Stimulated activated naive CD4-positive, alpha-beta T cell (primary cell): ENCODE measurements at places on chromosomes 13 and 19.

- no peak for DNase-seq
Observed at GRCh38 chr13:70016116-70016515, 91.5 kb upstream of the ATXN8OS start.

- no peak for DNase-seq
Observed at GRCh38 chr13:60312851-60313505, 84.0 kb upstream of the TDRD3 start.

DNA sequence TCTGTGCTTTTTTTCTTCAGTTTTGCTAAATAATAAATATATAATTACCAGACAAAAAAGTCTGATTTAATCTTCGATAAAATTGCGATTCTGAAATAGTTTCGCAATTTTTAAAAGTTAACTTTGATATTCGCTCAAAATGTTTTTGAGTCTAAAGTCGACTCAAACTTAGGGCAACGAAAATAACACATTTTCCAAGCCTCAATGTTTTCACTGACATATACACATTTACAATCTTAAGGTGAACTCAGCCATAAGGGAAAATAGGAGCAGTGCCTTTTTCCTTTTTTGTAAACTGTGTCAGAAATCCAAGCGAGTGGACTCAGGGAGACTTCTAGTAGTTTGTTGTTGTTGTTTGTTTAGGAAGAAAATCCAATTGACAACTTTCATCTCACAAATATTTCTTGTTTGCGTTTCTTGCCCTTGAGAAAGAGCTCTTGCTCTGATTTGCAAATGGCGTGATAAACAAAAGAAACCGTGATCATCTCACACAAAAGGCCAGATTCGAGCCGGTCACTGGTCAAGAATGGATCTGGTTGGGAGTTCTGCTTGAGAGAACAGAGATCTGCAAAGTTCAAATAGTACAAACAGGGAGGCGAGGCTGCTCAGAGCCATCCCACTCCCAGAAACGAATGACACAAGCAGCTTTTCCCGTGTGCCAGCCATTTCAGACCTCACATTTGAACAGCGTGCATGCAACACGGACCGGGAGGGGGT, 2.1 kb downstream of the SOX21 start:
- DNase-seq: no peak

DNA sequence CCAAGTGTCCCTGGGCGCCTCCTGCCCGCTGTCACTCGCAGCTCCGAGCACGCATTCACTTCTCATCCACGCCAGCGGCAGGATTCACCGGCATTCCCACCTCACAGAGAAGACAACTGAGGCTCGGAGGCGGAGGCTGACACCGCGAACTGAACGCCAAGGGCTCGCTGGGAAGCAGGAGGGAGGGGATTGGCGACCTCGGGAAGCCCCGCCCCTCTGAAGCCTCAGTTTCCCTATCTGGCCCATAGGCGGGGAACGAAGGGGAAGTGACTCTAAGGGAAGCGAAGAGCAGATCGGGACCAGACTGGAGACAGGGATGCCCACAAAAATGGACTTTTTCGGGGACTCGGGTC, 256 bp downstream of the MICOS13 start:
- DNase-seq: no peak

DNA sequence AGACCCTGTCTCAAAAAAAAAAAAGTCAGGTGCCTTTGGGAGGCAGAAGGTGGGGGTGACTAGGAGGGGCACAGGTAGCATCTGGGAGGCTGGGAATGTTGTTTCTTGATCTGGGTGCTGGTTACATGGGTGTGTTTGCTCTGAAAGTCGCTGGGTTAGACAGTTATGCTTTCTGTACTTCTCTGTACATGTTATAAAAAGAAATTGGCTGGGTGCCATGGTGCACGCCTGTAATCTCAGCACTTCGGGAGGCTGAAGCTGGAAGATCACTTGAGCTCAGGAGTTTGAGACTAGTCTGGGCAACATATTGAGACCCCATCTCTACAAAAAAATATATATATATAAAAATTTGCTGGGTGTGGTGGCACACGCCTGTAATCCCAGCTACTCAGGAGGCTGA, 15.1 kb downstream of the NOSIP start:
- peak; percentile 62 for DNase-seq

DNA sequence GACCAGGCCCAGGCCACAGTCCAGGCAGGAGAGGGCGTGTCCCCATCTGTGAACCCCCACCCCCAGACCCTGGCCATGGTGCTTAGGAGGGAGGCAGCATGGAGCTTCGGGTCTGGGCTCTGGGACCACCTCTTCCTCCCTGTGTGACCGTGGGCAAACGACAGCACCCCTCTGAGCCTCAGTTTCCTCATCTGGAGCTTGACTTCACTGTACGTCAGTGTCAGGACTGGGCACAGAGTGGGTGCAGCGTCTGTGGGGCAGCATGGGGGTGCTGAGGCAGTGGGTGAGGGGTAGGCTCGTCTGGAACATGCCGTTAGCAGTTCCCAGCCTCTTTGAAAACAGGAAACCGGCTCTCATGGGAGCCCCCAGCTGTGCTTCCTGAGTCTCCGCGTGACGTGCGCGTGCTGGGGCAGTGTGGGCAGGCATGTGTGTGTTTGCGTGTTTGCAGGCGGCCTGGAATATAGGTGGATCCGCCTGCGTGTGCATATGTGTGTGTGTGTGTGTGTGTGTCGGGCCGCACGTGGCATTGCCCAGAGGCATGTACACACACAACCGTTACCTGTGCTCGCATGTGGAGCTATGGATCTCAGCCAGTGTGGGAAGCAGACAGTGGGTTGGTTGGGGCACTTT, 15.8 kb downstream of the ARRDC2 start:
- peak; percentile 91 for DNase-seq

- no peak for DNase-seq
Observed at GRCh38 chr13:106287351-106287750, 248.1 kb downstream of the EFNB2 start.

DNA sequence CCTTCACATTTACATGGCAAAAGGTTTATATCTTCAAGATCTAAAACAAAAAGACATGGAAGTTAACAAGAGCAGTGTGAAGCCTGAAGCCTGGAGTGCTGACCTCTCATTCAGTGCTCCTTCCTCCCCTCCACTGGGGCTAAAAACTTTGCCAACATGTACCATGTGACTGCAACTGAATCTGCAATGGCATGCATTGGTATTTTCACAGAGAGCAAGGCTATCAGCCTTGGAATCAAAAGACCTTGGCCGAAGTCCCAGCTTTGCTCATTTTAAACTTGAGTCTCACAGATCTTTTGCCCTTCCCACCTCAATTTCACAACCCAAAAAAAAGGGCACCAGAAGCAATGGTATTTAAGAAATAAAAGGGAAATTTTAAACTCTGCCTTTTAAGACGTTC, 325.1 kb downstream of the DCT start:
- no peak for DNase-seq

- peak; percentile 56 for DNase-seq
Observed at GRCh38 chr19:18785179-18786124, 5.7 kb downstream of the COMP start.

- no peak for DNase-seq
Observed at GRCh38 chr19:17806945-17807344, 12.0 kb downstream of the B3GNT3 start.
